Lower lobe of right lung (tissue), 2 donors: ENCODE measurements at places on chromosomes 7 and 10. TPM values are rescaled to one million over a fixed set of nuclear protein-coding genes. Genes with fewer than 3 reads are reported as not detected.

- H3K4me3 ChIP-seq = no peak overlapping the region
- no peaks in the 10 kb centered on the region for H3K36me3 ChIP-seq
These were observed 565.0 kb downstream of the REEP3 start for GRCh38 chr10:64086083-64086767.

- no peak for DNase-seq
- H3K27ac ChIP-seq = no peak overlapping the region
- H3K4me1 ChIP-seq = no peaks in the 10 kb centered on the region
- no peaks in the 10 kb centered on the region for H3K36me3 ChIP-seq
- H3K4me3 ChIP-seq = no peak overlapping the region
These were observed 84.0 kb upstream of the PPP1R17 start for GRCh38 chr7:31603046-31603445.

- no peak overlapping the region for H3K27ac ChIP-seq
- H3K4me3 ChIP-seq = no peak overlapping the region
- H3K36me3 ChIP-seq = no peaks in the 10 kb centered on the region
- DNase-seq = no peak
- peaks cover 17% of the 10 kb centered on the region for H3K4me1 ChIP-seq
These were observed 79.9 kb downstream of the ARHGAP21 start for GRCh38 chr10:24643679-24644209.

Gene ZNF488
- total RNA-seq = 0.38 TPM

- no peak overlapping the region for H3K4me3 ChIP-seq
- no peak overlapping the region for H3K27ac ChIP-seq
- no peaks in the 10 kb centered on the region for H3K36me3 ChIP-seq
- H3K27me3 ChIP-seq = no peaks in the 10 kb centered on the region
- no peak for DNase-seq
- H3K4me1 ChIP-seq = no peaks in the 10 kb centered on the region
These were observed 1017.0 kb upstream of the GHITM start for GRCh38 chr10:83122336-83122735.

GRCh38 chr7:5607951-5608656 lies 173.4 kb downstream of the RNF216 start:
- no peaks in the 10 kb centered on the region for H3K27me3 ChIP-seq
- H3K36me3 ChIP-seq = peaks cover 14% of the 10 kb centered on the region
- H3K4me1 ChIP-seq = no peaks in the 10 kb centered on the region
- no peak for DNase-seq

GRCh38 chr7:134966691-134967090 lies 19.6 kb upstream of the AGBL3 start:
- no peak overlapping the region for H3K4me3 ChIP-seq
- no peak overlapping the region for H3K27ac ChIP-seq
- no peaks in the 10 kb centered on the region for H3K27me3 ChIP-seq
- H3K4me1 ChIP-seq = no peaks in the 10 kb centered on the region
- peaks cover 50% of the 10 kb centered on the region for H3K36me3 ChIP-seq

DNA sequence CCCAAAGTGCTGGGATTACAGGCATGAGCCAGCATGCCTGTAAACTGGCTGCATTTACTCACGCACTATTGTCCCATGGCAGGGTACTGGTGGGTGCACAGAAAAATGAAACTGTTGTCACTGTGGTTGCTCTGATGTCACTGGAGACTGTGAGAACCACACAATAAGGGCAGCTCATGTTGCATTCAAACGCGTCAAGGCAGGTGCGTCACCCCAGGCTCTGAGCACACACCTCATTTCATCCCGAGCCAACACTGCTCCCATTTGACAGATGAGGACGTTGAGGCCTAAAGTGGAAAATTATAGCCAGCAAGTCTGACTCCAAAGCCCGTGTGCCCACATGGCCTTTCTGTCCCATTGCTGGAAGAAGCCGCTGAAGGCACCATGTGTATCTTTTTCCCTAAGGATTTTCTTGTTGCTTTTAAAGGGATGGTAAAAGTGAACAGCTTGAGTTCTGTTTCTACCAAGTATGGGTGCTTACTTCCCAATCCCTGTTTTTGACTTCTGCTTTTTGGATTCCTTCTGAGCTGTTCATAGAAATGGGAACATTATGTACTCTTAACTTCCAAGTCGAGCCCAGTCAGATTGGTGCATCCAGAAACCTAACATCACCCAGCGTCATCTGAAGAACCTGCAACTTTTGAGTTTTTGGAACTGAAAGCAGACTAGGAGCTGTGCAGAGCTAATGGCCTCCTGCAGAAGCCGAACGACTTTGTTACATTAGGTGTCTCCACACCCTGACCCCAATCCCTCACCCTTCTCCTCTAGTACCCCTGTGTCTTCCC lies 60.1 kb upstream of the CARD11 start:
- H3K27ac ChIP-seq = no peak overlapping the region
- DNase-seq = no peak
- no peak overlapping the region for H3K4me3 ChIP-seq
- H3K4me1 ChIP-seq = no peaks in the 10 kb centered on the region
- H3K27me3 ChIP-seq = no peaks in the 10 kb centered on the region

Gene NEUROD6
- not detected for total RNA-seq

Gene FZD8
- 13.3 TPM for total RNA-seq

DNA sequence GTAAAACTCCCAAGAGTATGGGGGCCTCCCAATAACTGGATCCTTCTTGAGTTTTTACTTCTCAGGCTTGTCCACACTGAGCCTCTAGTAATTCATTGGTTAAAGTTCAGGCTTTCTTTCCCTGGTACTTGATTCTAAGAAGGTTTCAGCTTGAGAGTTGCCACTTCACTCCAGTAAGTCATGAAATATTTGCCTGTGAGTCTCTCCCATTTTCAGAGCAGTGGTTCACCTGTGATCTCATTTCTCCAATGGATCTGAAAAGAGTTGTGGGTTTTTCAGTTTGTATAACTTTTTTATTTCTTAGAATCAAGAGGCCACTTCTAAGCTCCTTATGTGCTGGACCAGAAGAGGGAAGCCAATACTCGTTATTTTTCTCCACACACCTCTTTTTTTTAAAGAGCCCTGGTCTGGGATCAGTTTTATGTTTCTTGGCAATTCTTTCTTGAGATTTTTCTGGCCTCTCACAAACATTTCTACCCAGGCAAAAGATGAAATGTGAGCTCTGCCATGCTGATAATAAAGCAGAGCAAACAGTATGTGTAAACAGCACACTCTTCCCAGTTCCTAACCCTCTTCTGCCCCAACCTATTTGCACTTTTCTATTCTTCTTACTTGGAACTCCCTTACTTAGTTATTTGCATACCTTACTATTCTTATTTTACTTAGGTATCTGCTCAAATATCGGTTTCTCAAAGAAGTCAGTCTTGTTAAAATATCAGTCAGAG lies 983.4 kb downstream of the CCSER2 start:
- no peaks in the 10 kb centered on the region for H3K36me3 ChIP-seq
- H3K4me1 ChIP-seq = no peaks in the 10 kb centered on the region
- no peak overlapping the region for H3K4me3 ChIP-seq
- peak overlapping the region; percentile 54 for H3K27ac ChIP-seq
- no peaks in the 10 kb centered on the region for H3K27me3 ChIP-seq

Gene MNX1
- total RNA-seq = 0.74 TPM

DNA sequence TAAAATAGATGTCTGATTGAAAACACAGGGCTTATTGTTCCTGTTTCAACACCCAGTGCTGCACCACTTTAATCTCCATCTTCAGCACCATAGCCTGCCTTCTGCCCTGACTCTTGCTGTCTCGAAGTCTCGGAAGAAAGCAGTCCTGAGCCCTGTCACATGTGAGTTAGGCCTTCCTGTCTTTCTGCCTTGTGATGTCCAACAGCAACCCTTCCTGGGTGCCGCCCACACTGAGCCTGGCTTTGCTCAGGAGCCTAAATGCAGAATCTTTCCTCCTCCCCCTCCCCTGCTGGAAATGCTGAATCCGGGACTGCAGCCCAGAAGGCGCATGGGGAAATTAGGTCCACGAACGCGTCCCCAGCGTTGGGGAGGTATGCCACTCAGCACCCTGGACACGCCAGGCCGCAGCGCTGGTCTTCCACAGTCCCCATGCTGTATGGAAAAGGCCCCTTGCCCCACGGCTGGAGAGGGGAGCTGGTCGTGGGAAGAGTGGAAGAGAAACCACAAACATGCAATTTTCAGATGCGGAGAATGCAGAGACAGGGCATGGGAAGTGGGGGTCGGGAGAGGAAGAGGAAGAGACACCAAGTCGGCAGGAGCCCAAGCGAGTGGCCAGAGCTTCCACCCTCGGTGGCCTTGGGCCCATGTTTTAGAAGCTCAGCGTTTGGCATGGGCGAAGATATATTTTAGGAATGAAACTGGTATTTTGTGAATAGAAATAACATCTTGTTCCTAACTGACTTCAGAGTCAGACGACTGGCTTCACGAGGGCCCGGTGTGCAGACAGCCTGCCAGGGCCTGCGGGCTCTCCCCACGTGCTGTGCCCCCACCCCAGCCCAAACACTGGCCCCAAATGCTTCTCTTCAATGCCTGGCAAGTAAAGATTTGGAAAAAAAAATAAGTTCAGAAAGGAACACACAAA lies 656.1 kb upstream of the FOXK1 start:
- H3K36me3 ChIP-seq = no peaks in the 10 kb centered on the region
- no peak overlapping the region for H3K4me3 ChIP-seq
- DNase-seq = no peak
- H3K27me3 ChIP-seq = no peaks in the 10 kb centered on the region
- H3K27ac ChIP-seq = no peak overlapping the region

Gene TIAL1
- total RNA-seq = 99.0 TPM

Gene HABP2
- 0.77 TPM for total RNA-seq

DNA sequence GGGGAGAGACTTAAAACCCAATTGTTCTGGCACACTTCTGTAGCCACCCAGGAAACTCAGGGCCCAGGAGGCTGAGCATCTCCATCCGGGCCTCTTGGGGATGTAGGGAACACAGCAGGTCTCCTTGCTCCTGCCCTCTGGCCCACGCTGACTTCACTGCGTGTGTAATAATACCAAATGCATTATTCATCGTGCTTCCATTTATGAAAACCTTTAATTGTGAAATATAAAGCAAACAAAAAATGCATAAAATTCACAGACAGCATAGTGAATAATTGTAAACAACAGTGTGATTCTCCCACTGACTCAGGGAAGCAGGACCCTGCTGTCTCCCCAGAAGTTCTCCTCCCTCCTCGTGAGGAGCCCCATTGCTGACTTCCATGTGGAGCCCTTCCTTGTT lies 70.3 kb upstream of the SHH start:
- no peaks in the 10 kb centered on the region for H3K4me1 ChIP-seq
- no peaks in the 10 kb centered on the region for H3K27me3 ChIP-seq
- no peak for DNase-seq
- no peak overlapping the region for H3K4me3 ChIP-seq
- no peaks in the 10 kb centered on the region for H3K36me3 ChIP-seq

DNA sequence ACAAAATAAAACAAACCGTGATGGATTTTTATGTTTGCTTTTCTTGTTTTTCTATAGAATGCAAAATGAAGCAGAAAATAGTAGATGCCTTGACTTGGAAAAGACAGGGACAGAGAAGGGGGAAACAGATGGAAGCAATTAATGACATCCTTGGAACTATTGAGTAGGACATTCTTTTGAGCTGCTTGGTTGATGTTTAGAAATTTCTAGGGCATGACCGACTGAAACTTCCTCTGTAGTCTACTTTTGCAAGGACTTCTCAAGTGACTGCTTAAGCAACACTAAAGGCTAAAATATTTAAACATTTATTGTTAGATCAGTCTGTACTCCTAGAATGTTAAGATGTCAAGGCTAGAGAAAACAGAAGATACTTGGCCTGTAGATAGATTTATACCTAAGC lies 49.4 kb downstream of the VCL start:
- peaks cover 25% of the 10 kb centered on the region for H3K36me3 ChIP-seq
- DNase-seq = no peak
- H3K27me3 ChIP-seq = no peaks in the 10 kb centered on the region
- no peak overlapping the region for H3K4me3 ChIP-seq
- H3K4me1 ChIP-seq = peaks cover 45% of the 10 kb centered on the region

DNA sequence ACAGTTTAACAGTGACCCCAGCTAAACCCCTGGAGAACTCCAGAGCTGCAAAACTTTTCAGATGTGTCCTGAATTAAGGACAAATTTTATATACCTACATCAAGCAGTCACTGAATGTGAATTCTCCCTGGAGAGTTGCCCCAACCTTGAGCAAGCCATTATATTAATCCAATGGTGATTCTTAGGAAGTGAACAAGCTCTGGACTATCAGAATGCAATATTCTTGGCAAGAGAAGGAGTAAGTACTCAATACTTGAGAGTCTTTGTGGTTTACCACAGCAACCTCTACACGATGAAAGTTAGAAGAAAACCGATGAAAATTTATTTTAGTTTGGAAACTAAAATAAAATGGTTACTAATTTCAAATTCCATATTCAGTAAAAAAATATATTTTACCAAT lies 19.3 kb upstream of the ZNF365 start:
- H3K36me3 ChIP-seq = no peaks in the 10 kb centered on the region
- H3K27me3 ChIP-seq = no peaks in the 10 kb centered on the region
- H3K4me3 ChIP-seq = no peak overlapping the region
- DNase-seq = no peak
- H3K4me1 ChIP-seq = no peaks in the 10 kb centered on the region

Gene SAP25
- 10.6 TPM for total RNA-seq

DNA sequence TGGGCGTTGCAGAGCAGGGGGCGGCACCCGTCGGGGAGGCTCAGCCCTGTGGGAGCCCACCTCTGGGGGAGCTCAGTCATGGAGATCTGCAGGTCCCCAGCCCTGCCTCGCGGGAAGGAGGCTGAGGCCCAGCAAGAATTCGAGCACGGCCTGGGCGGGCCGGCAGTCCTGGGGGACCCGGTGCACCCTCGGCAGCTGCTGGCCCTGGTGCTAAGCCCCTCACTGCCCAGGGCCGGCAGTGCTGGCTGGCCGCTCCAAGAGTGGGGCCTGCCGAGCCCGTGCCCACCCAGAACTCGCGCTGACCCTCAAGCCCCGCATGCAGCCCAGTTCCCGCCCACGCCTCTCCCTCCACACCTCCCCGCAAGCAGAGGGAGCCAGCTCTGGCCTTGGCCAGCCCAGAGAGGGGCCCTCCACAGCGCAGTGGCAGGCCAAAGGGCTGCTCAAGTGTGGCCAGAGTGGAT lies 76.2 kb downstream of the TMEM26 start:
- peak; percentile 36 for DNase-seq
- no peak overlapping the region for H3K27ac ChIP-seq
- H3K4me3 ChIP-seq = no peak overlapping the region
- no peaks in the 10 kb centered on the region for H3K27me3 ChIP-seq

GRCh38 chr7:55177068-55177530 lies 158.3 kb downstream of the EGFR start:
- H3K27me3 ChIP-seq = no peaks in the 10 kb centered on the region
- no peaks in the 10 kb centered on the region for H3K4me1 ChIP-seq
- no peak for DNase-seq

- peaks cover 15% of the 10 kb centered on the region for H3K4me1 ChIP-seq
- H3K27me3 ChIP-seq = peaks cover 39% of the 10 kb centered on the region
- DNase-seq = peak; percentile 90
These were observed 128.5 kb downstream of the WDR11 start for GRCh38 chr10:120979435-120980278.
